ENCODE measurements at places on chromosomes 4 and X.
A peak's percentile ranks its signal among the peaks of the same experiment; 100 is the strongest.

DNA sequence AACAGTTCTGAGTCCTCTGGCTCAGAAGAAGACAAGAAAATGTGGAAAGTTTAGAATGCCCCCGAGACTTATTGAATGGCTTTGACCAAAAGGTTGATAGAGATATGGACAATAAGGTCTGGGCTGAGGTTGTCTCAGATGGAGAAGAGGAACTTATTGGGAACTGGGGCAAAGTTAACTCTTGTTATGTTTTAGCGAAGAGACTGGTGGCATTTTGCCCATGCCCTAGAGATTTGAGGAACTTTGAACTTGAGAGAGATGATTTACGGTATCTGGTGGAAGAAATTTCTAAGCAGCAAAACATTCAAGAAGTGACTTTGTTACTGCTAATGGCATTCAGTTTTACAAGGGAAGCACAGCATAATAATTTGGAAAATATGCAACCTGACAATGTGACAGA lies 1549.3 kb upstream of the ADGRL3 start:
- peak; percentile 29 for DNase-seq

DNA sequence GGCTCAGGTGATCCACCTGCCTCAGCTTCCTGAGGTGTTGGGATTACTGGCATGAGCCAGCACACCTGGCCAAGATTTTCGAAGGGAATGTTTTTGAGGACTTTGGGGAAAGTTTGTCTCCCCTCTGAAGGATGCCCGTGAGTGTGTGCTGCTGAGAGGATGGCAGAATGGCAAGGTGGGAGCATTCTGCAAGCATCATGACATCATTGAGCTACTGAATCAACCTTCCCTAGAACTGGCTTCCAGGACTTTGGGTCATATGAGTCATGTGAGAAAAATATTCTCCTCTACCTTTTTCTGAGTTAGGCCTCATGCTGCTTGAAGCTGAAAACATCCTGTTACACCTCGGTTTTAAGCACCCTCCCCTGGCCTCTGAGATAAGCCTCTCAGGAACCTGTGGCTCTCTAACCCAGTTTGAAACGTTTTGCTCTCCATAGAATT lies 31.0 kb downstream of the TMEM131L start:
- DNase-seq, result peak; percentile 45

GRCh38 chr4:38387819-38388218 lies 276.2 kb upstream of the KLF3 start:
- no peak for DNase-seq

GRCh38 chr4:4328206-4328605 lies 38.2 kb downstream of the ZBTB49 start:
- DNase-seq, result no peak

DNA sequence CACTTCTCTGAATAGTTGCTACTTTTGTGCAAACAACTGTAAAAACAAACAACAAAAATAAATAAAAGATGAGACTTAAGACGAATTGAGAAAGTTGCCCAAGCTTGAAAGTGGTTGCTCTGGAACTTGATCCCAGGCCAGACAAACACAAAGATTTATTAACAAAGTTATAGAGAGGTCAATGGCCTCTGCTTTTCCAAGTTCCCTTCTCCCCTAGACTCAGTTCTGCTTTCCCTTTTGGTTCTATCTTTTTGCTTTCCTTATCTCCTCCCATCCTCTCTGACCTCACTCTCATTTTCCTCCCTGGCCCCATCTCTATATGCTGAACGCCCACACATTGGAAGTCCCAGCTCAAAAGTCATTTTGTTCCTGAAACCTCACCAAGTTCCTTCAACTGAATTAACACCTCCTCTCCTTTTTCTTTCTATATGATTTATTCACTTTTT lies 82.7 kb downstream of the MXRA5 start:
- no peak for DNase-seq

- peak; percentile 79 for DNase-seq
Observed at GRCh38 chr4:38154681-38155588, 194.7 kb downstream of the PTTG2 start.

DNA sequence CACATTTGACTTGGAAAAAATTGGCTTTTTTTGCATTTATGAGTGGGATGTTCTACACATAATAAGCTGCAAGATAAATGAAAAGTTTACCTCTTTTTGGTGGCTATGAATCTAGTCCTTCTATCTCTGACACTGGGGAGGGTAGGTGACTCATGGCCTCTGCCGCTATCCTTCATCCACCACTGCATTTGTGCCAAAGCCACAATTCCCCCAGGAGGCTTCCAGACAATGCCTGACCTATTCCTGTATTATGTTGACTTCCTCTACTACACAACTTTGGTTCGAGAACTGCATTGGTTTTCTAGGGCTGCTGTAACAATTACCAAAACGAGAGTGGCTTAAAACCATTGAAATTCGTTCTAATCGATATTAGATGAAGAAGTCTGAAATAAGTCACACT lies 245.6 kb downstream of the TRAM1L1 start:
- DNase-seq, result no peak

DNA sequence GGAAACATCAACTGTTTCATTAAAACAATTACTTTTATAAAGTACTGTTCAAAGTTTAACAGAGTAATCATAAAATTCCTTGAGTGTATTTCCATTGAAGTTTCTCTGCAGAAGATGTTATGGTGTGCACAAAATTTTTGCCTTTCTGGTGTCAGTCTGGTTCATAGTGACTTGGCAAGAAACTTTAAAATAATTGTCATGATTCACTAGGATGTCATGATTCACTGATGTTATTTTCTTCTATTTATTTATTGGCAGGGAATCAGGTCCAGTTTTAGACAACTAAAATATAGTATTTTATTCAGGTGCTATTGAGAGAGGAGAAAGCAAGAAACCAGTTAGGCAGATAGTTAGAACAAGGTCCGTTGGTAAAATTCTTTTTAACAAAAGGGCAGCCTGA lies 3.8 kb downstream of the UGT2A1 start:
- DNase-seq, result no peak

GRCh38 chrX:17860811-17861488 lies at the start of gene RAI2:
Gene RAI2 (minus strand): TSS chrX:17861298. CDS start chrX:17802010, 59,288 bp downstream.
- DNase-seq, result peak; percentile 19

GRCh38 chr4:78940752-78941151 lies 1.5 kb upstream of the PAQR3 start:
- DNase-seq, result no peak

GRCh38 chrX:85243761-85244449 lies at the start of the genes SATL1 and ZNF711:
Gene SATL1 (minus strand): TSS chrX:85243779. CDS start chrX:85108968, 134,811 bp downstream.
Gene ZNF711 (plus strand): TSS chrX:85243991. CDS start chrX:85247573, 3,582 bp downstream.
- peak; percentile 86 for DNase-seq

GRCh38 chr4:118776157-118776954 lies 59.6 kb downstream of the SEC24D start:
- DNase-seq, result peak; percentile 53

GRCh38 chr4:150479657-150480056 lies 102.3 kb upstream of the MAB21L2 start:
- no peak for DNase-seq

GRCh38 chr4:109979920-109980717 lies 67.4 kb downstream of the EGF start:
- DNase-seq, result no peak

DNA sequence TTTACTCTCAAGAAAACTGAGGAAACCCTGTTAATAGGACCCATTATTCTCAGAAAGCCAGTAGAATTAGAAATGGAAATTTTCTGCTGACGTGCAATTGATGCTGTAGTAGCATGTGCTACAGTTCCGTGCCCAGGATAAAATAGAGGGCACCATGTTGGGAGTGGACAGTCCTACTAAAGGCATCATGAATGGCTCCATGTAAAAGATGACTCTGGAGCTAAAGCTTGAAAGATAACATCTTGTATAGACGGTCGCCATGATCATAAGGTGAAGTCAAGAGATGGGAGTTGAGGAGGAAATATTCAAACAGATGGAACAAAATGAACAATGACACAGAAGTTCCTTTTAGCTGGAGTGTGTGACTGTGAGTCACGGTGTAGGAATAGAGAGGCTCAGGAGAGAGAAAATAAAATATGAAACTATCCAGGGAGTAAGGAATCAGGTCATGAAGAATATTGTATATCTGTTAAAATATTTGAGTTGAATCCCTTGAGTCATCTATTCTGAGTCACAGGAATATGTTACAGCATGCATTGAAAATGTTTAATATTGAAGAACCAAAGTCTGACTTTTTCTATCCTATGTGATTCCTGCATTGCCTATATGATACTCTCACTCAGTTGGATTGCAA lies 31.8 kb downstream of the ANXA10 start:
- no peak for DNase-seq

DNA sequence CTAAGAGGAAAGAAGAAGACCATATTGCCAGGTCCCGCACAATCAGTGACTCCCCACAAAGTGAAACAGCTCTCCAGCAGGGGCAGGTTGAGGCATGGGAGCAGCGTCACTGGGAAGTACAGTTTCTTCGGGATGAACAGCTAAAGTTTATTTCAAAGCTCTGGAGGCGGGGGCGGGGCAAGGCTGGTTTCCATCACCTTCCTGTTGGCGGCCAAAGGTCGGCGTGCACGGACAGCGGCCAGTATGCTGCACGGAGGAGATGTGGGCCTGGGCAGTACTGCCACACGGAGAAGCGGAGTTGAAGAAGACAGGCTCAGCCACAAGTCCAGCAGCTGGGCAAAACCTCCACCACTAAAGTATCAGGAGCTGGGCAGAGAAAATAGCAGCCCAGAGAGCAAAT lies 951 bp upstream of the ZNF518B start:
- no peak for DNase-seq

DNA sequence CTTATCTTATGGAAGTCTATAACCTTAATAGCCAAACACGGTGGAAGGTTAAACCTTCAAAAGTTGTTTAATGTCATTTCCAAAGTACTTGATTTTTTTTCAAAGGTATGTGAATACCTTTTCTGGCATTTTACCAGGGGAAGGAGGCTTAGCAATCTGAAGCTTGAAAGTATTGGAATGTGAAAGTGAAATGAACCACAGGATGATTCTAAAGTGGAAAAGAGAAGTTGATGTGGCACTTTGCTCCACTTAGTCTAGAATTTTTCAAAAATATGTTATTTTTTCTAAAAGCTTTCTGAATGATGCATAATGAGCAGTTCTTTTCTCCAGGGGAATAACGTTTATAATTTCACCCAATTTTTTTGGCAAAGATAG lies 19.2 kb downstream of the PI4K2B start:
- no peak for DNase-seq

DNA sequence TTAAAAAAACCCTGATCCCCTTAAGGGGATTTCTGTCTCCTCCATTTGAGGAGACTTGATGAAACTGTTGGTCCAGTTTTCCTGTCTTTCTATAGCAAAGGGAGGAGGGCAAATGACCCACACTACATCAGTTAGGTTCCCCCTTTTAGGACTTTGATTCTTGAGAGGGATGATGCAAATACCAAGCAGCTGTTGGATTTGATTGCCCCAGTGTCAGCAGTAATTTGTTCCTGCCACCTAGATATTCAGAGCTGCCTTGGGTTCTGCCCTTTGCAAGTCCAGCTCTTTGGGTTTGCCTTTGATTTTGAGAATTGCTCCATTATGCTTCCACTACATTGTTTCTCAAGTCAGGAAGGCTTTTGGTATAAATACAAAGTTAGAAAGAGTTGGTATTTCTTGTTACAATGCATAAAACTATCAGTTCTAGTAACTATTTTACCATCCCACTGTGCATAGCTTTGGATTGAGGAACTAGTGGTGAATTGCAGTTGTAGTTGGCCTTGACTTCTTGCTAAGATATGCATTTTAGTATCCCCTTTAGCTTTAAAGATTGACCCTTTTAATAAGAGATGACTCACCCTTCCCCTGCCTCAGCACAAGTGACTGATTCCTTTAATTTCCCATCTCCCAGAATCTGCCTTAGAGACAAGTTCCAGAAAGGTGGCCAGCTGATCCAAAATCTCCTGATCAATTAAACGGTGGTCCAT lies 24.3 kb upstream of the ZNF330 start:
- no peak for DNase-seq

GRCh38 chr4:3239303-3239702 lies 9.7 kb upstream of the MSANTD1 start:
- DNase-seq, result no peak

DNA sequence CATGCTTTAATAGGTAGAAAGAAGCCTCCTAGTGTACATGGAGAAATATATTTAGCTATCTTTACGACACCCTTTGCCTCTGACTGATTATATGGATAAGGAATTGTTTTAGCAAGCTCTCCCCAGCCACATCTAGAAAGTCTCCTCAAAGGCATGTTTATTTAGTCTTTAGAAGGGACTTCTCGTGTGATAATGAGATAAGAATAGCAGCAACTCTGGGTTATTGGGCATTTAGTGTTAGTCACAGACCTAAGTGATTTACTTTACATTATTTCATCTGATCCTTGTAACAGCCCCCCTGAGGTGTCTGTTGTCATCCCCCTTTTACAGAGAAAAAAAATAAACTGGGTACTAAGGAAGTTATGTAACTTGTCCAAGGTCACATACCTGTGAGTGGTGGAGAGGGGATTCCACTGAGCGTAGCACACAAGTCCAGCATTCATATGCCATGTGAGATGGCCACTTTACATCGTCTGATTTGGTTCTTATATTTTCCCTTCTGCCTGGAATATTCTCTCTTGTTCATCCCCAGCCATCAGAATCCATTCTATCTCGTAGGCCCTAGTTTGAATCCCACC lies 77.7 kb downstream of the TSPAN7 start:
- no peak for DNase-seq

- DNase-seq, result peak; percentile 87
Observed at GRCh38 chrX:129777218-129778030, 2.3 kb upstream of the SASH3 start.

DNA sequence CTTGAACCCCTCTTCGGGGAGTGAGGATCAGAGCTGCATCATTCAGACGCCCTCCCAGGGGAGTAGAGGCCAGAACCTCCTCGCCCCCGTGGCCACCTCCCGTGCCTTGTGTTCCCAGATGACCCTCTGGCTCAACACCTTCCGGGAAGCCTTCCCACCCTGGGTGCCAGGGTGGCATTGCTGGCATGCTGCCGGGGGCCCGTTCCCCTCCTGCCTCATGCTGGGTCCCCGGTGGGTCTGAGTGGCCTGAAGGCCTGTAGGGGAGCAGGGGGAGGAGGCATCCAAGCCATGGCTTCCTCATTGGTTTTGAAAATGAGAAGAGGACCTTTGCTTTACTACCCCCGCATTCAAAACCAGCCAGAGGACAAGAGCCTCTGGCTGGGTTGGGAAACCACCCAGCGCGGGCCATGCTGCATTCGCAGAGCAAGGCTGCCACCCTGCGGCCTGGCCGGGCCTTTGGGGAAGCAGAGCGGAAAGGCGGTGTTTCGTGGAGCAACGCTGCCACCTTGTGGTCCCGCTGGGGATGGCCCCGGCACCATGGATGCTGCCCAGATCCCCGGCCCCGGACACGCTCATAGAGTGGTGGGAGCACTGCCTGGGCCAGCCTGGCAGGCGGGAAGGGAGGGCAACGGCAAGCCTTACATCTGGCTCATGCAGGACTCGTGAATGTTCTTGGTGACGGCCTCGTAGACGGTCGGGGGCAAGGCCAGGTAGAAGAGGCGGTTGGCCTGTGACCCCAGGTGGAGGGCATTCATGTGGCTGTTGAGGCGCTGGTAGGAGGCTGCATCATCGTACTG lies 11.9 kb downstream of the G6PD start:
- DNase-seq, result peak; percentile 93

- no peak for DNase-seq
Observed at GRCh38 chr4:7739918-7740865, 199.5 kb downstream of the AFAP1 start.

GRCh38 chr4:52612341-52612740 lies 46.8 kb downstream of the USP46 start:
- DNase-seq, result no peak

Measured in hematopoietic multipotent progenitor cell treated with erythropoietin and hydrocortisone succinate and interleukin-3 and kit ligand, for 4 days (in vitro differentiated cells).